Stomach (tissue), 19 donors: ENCODE measurements at places on chromosomes 5 and 9.

GRCh38 chr9:8489835-8490234 is 690.3 kb upstream of the DMAC1 start:
- DNase-seq = no peak

DNA sequence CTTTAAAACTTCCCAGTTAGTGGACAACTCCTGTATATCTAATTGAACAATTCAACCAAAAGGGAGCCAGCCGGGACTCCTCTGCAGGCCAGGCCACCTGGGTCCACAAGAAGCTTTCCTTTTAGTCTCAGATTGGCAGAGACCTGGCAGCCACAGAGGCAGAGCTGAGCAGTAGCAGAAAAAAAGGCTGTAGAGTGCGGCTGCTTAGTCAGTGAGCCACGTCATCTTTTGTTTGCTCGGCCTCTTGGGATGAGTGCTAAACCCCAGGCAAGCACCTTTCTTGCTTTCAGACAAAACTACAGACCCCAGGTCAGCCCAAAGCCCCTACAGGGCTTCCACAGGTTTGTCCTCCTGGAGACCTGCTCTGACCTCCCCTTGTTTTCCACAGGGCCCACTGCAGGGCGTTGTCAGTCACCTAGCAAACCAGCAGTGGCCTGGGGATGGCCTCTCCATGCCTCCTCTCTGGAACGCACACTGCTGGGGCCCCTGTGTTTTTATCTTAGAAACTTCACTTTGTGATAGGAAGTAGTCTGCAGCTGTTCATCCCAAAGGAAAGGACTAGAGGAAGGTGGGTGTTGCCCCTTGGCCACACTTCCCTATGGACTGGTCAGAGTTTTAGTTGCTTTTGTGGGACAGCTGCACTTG is 49.9 kb downstream of the SHB start:
- peak; percentile 73 for DNase-seq

GRCh38 chr9:136616948-136617695 is 45.6 kb upstream of the EGFL7 start:
- DNase-seq = peak; percentile 11

DNA sequence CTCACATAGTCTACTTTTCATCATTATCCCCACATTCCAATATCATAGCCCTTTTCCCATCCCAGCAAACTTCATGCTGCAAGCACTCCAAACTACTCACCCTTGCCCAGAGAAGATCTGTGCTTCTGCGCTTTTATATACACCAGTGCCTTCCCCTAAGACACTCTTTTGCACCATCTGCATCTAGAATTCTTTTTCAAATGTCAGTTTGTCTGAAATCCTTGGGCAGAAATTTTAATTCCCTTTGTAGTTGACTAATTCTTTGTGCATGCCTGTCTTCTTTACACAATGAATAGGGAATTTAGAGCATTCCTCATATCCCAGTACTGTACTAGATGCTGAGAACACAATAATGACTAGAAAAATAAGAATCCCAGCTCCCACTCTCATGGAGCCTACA is 298.9 kb downstream of the KCNN2 start:
- no peak for DNase-seq

GRCh38 chr9:123530244-123530643 is 174.2 kb downstream of the CRB2 start:
- no peak for DNase-seq

DNA sequence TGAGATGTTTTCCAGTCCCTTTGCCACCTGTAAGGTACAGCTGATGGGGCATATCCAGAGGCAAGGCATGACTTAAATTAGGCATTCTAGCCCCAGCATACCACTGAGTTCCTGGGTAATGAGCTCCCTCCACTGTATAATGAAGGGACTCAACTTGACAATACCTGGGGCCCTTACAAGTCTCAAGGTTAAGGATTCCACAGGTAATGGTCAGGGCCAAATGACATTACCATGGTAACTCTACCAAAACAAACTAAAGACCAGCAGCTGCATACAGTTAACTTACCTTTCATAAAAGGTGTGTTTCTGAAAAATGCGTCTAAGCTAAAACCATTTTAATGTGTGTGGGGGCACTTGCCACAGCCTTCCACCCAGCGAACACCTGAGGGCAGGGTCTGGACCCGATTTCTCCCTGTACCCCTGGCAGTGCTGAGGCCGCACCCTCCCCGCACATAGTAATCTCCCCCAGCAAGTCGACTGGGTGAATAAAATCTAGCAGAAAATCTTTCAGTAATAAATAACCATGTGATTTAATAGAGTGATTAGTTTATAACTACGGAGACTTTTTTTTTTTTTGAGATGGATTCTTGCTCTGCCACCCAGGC is 24.2 kb downstream of the CCDC69 start:
- no peak for DNase-seq

- no peak for DNase-seq
Observed at GRCh38 chr9:12439267-12439666, 253.9 kb upstream of the TYRP1 start.

DNA sequence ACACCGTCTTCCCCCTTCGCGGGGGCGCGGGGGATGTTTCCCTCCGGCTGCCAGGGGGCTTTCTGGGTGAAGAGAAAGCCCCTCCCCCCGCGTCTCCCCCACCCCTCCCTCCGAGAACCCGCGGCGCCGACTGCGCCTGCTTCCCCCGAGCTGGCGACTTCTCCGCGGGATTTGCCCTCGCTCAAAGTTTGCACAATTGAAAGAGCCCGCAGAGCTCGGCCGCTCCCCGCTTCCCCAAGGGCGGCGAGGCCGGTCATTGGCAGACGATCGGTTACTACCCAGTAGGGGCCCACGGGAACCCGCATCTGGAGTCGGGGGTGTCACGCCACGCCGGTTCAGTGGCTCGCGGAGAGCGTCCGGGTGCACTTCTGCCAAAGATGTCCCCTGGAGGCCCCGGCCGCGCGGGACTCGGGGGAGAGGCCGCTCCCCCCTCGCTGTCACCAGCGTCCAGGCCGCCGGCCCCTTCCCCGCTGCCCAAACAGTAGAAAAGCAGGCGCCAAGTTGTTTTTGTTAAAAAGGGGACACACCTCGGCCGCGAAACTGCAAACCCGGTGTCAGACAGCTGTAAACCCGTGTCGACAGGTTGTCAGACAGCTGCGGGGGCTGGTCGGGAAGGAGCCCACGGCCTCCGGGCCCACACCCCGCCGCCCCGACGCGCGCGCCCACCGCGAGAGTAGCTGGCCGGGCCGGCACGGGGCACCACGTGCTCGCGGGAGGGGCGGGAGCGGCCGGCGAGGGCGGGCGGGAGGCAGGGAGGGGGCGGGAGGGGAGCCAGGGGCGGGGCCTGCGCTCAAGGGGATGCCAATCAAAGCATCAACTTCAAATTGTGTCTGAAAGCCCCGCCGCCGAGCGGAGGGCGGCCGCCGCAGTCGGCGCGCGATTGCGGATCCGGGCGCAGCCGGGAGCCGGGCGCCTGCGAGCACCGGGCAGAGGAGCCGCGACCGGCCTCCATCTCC is at the start of gene IRX1:
Gene IRX1 (plus strand): TSS at position 827 of the 956 bp plus-strand sequence. CDS start 274 bp downstream, outside the sequence.
- DNase-seq = no peak

DNA sequence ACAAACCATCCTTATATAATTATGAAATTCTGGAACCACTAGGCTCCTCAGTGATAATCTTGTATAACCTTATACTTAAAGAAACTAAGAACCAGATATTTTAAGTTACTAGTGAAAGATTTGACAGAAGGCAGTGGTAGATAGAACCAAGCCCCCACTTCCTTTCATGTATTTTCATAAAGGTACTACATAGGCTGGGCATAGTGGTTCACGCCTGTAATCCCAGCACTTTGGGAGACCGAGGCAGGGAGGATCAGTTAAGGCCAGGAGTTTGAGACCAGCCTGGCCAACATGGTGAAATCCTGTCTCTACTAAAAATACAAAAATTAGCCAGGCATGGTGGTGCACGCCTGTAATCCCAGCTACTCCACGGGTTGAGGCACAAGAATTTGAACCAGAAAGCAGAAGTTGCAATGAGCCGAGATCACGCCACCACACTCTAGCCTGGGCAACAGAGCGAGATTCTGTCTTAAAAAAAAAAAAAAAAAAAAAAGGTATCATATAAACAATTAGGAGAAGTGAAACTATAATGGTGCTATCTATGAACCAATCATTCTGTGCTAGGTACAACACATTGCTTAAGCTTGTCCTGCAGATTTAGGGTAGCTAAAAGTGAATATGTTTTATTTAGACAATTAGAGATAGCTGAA is 27.9 kb upstream of the DTWD2 start:
- DNase-seq = no peak

DNA sequence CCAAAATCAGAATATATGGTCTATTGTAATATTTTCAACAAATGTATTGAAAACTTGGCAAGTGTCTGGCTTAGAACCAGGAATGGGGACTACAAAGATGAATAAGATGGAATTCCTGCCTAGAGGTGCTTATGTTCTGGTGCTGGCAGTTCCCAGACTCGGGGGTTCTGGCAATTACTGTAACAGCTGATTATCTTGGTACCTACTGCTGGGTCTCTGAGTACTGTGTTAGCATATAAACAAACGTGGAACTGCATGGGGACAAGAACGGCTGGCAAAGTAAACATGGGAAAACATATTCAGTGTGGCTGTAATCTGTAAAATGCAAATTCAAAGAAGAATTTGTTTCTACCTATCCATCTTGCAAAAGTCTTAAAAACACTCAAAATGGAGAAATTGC is 89.9 kb downstream of the SLC24A2 start:
- DNase-seq = no peak

GRCh38 chr5:151048526-151048925 is 28.1 kb downstream of the GPX3 start:
- no peak for DNase-seq

- no peak for DNase-seq
Observed at GRCh38 chr9:136541709-136542108, 4.1 kb downstream of the NOTCH1 start.

- DNase-seq = no peak
Observed at GRCh38 chr9:21502586-21502985, 20.5 kb upstream of the IFNE start.

GRCh38 chr5:64978546-64978945 is 209.8 kb downstream of the CWC27 start:
- no peak for DNase-seq

DNA sequence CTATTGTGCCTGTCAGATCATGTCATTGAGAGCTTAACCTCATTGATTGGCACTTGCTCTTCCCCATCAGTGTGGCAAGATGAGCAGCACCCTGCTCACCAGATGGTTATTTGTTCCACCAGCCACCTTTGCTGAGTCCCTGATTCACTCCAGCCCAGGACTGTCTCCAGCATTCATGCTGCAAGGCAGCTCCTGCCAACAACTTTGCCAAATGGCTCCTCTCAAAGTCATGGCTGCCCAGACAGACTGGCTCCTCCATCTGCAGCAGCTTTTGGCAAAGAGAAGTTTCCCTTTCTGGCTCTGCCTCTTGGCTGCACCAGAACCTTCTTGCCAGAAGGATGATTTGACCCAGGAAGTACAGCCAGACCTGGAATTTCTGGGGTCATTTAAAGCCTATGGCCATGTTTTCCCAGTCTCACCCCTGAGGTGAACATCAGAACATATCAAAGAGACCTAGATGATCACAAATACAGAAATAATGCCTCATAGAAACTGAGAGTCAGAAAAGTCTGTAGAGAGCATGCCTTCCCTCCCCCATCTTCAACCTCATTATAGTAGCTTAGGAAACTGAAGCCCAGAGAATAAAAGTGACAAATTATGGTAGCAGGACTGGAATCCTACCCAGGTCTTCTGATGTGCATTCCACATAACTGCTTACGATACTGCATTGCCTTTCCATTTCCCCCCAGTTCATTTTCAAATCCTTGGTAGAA is 10.4 kb downstream of the PPP2R2B start:
- DNase-seq = no peak

DNA sequence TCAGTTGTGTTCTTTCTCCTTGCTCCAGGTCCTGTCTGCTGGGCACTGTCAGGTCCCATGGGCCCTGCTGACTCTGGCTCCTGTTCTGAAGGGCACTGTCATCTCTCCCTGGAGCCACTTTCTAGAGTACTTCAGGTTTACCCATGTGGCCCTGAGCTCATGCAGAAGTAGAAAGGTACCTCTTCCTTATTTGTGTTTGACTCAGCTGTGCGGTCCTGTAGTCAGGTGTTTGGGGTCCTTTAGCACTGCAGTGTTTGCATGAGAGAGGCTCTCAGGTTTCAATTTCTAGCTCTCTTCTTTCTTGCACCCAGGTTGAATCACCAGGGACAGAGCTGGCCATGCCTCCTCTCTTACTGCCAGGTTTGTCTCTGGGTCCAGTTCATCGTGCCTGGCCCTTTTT is 71.5 kb downstream of the HSPA4 start:
- no peak for DNase-seq

GRCh38 chr5:85614489-85614888 is 1003.3 kb upstream of the COX7C start:
- DNase-seq = no peak

DNA sequence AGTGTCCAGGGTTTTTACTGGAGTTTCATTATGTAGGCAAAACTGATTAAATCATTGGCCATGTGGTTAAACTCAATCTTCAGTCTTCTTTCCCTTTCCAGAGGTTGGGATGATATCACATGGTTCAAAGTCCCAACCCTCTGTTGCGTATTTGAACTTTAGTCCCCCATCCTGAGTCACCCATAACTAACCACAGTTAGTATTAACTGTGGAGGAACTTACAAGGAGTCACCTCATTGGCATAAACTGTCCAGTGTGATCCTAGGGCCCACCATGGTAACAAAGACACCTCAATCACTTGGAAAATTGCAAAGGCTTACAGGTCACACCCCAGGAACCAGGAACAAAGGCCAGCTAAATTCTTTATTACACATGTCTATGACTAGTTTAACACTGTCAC is 188.5 kb downstream of the COX7C start:
- DNase-seq = no peak

DNA sequence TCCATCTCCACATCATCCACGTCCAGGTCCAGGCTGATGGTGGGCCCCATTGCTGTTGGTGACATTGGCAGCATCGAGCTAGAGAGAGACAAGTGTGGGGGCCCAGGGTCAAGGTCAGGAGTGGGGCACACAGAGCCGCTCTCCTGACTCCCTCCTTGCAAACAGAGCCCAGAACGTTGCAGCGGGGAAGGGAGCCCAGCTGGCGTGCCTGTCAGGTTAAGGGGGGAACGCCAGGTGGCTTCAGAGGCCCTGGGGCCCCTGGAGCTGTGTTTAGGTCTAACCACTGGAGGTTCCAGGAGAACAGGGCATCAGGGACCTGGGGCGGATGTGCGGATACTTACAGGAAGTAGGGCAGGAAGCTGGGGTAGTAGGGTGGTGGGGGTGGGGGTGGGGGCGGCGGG is 7.5 kb downstream of the RNF44 start:
- no peak for DNase-seq

- DNase-seq = no peak
Observed at GRCh38 chr5:164893071-164893470, 1387.7 kb downstream of the MAT2B start.

DNA sequence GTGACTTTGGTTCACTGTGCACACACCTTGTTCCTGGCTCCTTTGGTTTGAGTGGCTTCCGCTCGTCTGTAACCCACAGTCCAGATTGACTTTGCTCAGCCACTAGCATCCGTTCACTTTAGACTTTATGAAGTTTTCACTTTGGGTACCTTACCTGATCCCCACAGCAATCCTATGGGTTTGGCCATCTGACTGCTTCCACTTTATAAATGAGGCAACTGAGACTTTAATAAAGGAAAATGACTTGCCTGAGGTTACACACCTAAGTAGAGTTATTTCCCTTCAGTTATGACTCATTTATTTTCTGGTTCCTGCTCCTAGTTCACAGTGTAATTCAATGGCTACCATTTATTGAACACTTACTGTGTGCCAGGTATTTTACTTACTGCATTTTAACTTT is 94.2 kb upstream of the SAP30L start:
- no peak for DNase-seq

- peak; percentile 11 for DNase-seq
Observed at GRCh38 chr9:1871626-1872419, 143.3 kb upstream of the SMARCA2 start.
